Camera-type eye (tissue), 1 donor: ENCODE measurements at places on chromosomes 3 and 15. TPM values are rescaled to one million over a fixed set of nuclear protein-coding genes. Genes with fewer than 3 reads are reported as not detected.

Gene CHST14
- 18.8 TPM for total RNA-seq

Gene CCK
- total RNA-seq, result 5.6 TPM

Gene ASTE1
- 9.7 TPM for total RNA-seq

Gene SOX14
- not detected for total RNA-seq

Gene CP
- total RNA-seq, result 47.8 TPM

Gene SPTSSB
- total RNA-seq, result 4.1 TPM

Gene FBLN2
- 122 TPM for total RNA-seq

Gene ANKRD34C
- 0.22 TPM for total RNA-seq

Gene SEMA5B
- 33.2 TPM for total RNA-seq

Gene ENTPD3
- 1.7 TPM for total RNA-seq

Gene LRRC2
- 3.6 TPM for total RNA-seq

Gene NLGN1
- 74.2 TPM for total RNA-seq

Gene GYG1
- total RNA-seq, result 19.4 TPM

Gene CRABP1
- 401 TPM for total RNA-seq

Gene SCAMP5
- total RNA-seq, result 34.9 TPM

Gene PPCDC
- 23.6 TPM for total RNA-seq

Gene IL20RB
- total RNA-seq, result 0.38 TPM

Gene TGM5
- 0.38 TPM for total RNA-seq

Gene XCR1
- total RNA-seq, result not detected

Gene SIDT1
- 4.8 TPM for total RNA-seq

Gene ITIH1
- not detected for total RNA-seq

Gene CRYGS
- total RNA-seq, result 2,965 TPM

Gene ROPN1B
- total RNA-seq, result 0.66 TPM

Gene CYP1A2
- not detected for total RNA-seq

Gene PPP2R3A
- 25.5 TPM for total RNA-seq

Gene PRR20G
- total RNA-seq, result not detected

Gene PEX5L
- 22.8 TPM for total RNA-seq

Gene LNP1
- 13.2 TPM for total RNA-seq

Gene FEM1B
- 111 TPM for total RNA-seq

Gene HTR3E
- total RNA-seq, result not detected

Gene FOXB1
- not detected for total RNA-seq

Gene B3GALNT1
- 67.7 TPM for total RNA-seq

Gene VEPH1
- 10.5 TPM for total RNA-seq
